ENCODE measurements at places on chromosomes 13 and 19.

- no peak for DNase-seq
Observed at GRCh38 chr19:1970003-1970805, 29.2 kb downstream of the CSNK1G2 start.

DNA sequence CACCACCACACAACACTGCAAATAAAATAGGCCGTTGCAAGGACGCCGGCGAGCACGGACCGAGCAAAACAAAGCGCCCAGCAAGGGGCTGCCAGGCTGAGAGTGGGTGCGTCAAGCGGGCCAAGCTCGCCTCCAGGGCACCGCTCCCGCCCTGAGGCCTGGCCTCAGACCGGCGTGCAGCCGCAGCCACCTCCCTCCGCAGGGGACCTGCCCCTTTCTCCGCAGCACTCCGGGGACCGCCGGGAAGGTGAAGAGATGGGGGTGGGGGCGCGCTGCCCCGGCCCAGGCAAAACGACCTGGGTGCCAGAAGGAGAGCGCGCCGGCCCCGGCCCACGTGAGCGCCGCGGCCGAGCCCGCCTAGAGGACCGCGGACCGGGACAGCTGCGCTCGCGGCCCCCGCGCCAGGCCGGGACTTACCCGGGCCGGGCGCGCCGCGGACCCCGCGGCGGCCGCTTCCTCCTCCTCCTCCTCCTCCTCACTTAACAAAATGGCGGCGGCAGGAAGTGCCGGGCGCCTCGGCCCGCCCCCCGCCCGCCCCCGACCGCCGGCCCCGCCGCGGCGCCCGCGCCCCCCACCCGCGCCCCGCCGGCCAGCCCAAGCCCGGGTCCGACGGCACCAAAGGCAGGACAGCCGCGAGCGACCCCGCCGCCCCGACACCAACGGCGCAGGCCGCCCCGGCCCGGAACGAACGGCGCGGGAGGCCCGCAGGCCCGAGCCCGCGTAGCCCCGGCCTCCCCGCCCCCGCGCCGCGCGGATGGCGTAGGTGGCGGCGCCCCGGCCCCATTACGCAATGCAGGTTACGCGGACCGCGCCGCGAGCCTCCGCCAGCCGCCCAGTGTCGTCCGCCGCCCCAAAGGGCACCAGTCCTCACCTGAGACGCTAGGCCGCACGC, 674 bp downstream of the BRD4 start:
- DNase-seq, result peak; percentile 45

- no peak for DNase-seq
Observed at GRCh38 chr19:19635313-19635702, 7.3 kb upstream of the LPAR2 start.

DNA sequence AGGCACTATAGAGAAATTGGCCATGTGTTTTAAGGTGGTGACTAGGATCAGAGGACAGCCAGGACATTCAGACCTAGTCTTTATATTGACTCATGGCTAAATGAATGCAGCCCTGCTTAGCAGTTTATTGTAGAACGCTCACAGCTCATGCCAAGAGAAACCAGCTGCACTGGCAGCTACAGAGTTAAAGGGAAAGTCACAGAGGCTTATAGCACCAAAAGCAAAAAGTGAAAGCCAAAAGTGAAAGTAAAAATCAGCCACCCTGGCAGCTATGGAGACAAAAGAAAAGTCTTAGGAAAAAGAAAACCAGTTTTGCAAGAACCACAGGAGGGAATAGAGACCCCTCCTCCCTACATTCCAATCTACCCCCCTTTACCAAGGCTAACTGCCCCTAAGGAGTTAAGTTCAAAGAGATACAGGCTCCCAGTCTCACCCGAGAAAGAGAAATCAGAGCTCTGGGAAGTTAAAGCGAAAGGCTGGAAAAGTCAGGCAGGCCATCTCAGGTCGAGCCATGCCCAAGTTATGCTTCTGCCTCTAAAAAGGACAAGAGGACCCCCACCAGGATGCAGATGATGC, 99.0 kb downstream of the ZNF429 start:
- DNase-seq, result peak; percentile 30

DNA sequence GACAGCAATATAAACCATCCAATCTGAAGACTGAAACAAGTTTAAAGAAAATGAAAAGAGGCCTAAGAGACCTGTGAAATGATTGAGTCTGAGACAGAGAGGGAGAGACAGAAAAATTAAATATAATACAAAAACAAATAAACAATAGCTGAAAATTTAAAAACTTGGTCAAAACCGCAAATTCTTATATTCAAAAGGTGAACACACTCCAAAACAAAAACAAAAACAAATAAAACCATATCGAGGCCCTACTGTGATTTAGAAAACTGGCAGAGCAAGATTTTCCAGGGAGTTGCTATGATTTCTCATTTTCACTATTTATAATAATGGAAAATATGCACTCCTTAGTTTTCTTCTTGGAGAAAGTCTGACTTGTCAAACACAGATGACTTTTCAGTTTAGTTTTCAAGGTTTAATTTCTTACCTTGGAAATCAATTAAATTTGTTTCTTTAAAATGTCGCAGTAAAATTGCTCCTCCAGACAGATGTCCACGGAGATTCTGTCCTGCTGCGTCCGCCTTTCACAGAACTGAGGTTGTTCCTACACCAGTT, 1420.3 kb downstream of the UQCRFS1 start:
- DNase-seq, result no peak

GRCh38 chr19:31676271-31677004, 327.2 kb upstream of the TSHZ3 start:
- DNase-seq, result no peak

DNA sequence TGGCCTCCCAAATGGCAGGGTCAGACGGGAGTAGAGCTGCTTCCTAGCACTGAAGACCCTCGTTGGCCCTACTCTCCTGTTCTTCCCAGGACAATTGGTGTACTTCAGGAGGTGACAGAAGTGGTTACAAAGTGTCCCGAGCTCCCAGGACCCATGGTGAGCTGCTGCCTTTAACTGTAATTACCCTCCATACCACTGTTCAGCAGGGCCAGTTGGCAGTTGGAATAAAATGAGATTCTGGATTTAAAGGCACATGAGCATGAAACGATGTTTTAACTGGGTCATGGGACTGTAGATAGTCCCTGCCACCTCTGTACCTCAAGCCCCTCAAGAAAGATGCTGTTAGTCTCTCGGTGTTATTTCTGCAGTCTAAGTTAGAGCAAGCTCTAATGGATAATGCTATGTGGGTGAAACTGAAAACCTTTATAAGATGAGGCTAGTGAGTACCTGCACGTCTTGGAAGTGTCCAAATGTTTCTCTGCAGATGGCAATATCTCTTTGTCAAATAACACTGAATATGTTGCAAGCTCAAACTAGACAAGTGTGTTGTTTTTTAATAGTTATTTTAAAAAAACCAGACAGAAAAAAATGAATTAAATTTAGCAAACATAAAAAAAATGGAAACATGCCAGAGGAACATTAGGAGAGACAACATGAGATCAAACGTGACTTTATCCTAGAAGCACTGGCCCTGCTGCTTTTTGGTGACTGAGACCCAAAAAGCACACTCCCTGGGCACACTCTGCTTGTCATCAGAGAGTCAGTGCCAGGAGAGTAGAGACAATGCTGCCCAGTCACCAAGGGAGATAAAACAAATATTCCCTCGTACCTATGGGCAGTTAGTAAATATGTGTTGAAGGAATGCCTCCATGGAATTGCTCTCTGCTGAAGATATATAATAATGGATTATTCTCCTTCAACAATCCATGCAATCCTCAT, 266.3 kb downstream of the LMO7 start:
- no peak for DNase-seq

GRCh38 chr19:14475251-14476073, at the start of gene PTGER1:
PTGER1 (minus strand) TSS chr19:14475354; CDS start chr19:14474320, 1,034 bp downstream.
- peak; percentile 18 for DNase-seq

DNA sequence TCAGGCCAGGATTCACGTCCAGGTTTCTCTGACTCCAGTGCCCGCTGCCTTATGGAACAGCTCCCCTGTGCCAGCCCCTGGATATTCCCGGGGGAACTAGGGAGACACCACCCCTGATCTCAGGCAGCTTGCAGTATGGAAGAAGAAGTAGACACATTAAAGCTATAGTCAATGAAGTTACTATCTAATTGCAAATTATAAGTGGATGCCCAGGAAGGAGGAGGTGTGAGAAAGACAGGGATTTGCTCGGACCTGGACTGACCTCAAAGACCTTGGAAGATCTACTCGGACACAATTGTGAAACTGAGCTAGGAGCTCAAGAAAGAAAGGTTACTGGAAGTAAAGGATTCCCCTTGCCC, 10.4 kb downstream of the SIGLEC11 start:
- no peak for DNase-seq

GRCh38 chr19:4123615-4124568, at the start of gene MAP2K2:
MAP2K2 (minus strand) TSS chr19:4124122; CDS start chr19:4123875, 247 bp downstream.
- peak; percentile 95 for DNase-seq

- no peak for DNase-seq
Observed at GRCh38 chr13:91314888-91315287, 32.6 kb upstream of the MIR17HG start.

DNA sequence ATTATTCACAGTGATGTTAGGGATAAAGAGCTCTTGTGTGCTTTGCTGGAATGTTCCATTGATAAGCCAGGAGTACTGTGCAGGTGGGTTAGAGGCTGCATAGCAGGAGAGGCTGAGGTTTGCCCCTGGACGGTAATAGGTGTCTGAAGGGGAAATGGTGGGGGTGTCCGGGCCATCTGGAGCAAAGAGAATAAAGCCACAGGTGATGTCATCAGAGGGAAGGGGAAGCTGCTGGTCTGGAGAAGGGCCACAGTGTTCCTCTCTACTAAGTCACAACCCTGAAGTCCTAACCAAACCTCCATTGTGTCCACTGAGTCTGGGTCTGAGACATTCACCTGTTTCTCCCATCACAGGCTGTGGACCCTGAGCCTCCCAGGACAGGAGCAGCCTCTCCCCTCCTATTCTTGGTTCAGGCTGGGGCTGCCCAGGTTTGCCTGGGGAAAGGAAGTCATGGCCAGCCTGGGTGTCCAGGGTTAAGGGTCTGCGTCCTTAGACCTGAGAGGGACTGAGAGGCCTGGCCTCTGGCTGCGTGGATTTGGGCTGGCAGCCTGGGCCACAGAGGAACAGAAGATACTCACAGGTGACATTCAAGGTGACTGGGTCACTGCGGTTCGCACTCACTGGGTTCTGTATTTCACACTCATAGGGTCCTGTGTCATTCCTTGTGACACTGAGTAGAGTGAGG, 6.8 kb downstream of the CEACAM1 start:
- no peak for DNase-seq

DNA sequence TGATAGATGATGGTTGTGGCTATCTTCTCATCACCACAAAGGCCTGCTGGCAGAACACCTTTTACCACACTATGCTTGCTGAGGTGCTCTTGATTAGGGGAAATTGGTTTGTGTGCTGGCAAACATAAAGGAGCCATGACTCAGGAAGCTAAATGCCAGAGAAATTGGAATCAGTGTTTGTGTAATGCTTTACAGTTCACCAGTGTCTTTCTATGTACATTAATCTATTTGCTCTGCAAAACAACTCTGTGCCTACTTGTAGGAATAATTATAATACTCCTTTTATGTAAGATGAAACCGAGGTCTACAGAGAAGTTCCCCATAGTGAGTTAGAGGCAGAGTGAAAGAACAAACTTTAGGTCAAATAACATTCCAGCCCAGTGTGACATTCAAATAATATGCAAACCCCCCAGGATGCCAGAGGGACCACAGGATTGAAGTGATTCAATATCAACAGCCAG, 390.5 kb upstream of the HTR2A start:
- DNase-seq, result no peak

DNA sequence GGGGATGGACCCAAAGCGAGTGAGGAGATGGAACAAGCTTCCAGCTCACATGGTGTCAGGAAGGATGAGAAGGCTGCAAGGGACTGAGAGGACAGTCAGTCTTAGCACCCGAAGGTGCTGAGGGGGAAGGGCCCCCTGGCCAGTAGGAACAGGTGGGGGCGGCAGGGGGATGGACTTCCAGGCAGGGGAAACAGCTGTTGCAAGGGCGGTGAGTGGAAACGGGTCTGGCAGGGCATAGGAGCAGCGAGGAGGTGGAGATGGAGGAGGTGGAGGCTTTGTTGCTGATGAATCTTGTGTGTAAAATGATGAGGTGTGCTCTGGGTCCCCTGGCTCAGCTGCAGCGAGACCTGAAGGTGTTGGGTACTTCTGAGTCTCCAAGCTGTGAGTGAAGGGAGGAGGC, 1.2 kb downstream of the MAP1S start:
- DNase-seq, result no peak

- DNase-seq, result no peak
Observed at GRCh38 chr13:26658448-26659385, 101.2 kb downstream of the WASF3 start.

- no peak for DNase-seq
Observed at GRCh38 chr19:24040621-24041020, 46.4 kb upstream of the ZNF254 start.

DNA sequence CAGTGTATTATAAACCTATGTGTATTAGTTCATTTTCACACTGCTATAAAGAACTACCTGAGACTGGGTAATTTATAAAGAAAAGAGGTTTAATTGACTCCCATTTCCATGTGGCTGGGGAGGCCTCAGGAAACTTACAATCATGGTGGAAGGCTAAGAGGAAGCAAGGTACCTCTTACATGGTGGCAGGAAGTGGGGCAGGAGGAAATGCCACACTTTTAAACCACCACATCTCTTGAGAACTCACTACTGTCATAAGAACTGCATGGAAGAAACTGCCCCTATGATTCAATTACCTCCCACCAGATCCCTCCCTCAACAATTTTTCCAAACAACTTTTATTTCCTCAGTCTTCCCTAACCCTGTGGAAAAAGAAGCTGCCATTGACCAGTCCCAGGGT, 14.5 kb upstream of the TPP2 start:
- DNase-seq, result no peak

Data from CD4-positive, alpha-beta T cell treated with Interleukin-15 for 4 hours (primary cell).